Activated T-cell treated with anti-CD3 and anti-CD28 coated beads, Interleukin-2, amount 50 U/mL, for 72 hours (primary cell): ENCODE measurements at places on chromosomes 11 and 22. TPM values are rescaled to one million over a fixed set of nuclear protein-coding genes. Genes with fewer than 3 reads are reported as not detected.

GRCh38 chr11:65895482-65895981, 4.7 kb downstream of the FOSL1 start:
- H3K36me3 ChIP-seq: peaks cover 7% of the 10 kb centered on the region
- H3K4me3 ChIP-seq: peak overlapping the region; percentile 75
- peak overlapping the region; percentile 94 for H3K27ac ChIP-seq
- DNase-seq: no peak

GRCh38 chr11:62020661-62021060, 53.2 kb upstream of the FTH1 start:
- no peak overlapping the region for H3K4me3 ChIP-seq
- H3K27ac ChIP-seq: no peak overlapping the region
- no peak for DNase-seq
- no peaks in the 10 kb centered on the region for H3K27me3 ChIP-seq
- peaks cover 3% of the 10 kb centered on the region for H3K36me3 ChIP-seq

DNA sequence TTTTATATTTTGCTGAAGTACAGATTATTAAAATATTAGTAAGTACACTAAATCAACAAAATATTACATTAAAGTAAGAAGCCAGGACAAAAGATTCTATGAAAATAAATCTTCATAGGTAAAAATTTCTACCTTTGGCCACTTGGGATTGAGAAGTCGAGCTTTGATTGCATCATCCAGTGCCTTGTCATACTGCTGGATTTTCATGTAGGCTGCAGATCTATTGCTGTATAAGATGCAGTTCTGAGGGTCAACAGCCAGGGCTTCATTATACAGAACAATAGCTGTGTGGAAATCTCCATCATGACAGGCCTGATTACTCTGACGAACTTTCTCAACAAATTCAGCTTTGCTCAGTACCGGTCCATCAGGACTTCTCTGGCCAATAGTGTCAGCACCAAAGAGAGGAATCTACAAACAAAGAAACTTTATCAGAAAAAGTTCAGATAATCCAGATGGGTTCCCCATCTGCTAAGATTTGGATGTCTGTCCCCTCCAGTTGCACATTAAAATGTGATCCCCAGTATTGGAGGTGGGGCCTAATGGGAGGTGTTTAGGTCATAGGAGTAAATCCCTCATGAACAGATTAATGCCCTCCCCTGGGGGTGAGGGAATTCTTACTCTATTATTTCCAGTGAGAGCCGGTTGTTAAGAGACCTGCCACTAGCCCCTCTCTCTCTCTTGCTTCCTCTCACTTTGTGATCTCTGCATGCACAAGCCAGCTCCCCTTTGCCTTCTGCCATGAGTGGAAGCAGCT, 50.0 kb downstream of the TTC28 start:
- H3K27me3 ChIP-seq: peaks cover 40% of the 10 kb centered on the region
- no peaks in the 10 kb centered on the region for H3K4me1 ChIP-seq
- no peak overlapping the region for H3K4me3 ChIP-seq
- DNase-seq: no peak
- no peaks in the 10 kb centered on the region for H3K36me3 ChIP-seq

DNA sequence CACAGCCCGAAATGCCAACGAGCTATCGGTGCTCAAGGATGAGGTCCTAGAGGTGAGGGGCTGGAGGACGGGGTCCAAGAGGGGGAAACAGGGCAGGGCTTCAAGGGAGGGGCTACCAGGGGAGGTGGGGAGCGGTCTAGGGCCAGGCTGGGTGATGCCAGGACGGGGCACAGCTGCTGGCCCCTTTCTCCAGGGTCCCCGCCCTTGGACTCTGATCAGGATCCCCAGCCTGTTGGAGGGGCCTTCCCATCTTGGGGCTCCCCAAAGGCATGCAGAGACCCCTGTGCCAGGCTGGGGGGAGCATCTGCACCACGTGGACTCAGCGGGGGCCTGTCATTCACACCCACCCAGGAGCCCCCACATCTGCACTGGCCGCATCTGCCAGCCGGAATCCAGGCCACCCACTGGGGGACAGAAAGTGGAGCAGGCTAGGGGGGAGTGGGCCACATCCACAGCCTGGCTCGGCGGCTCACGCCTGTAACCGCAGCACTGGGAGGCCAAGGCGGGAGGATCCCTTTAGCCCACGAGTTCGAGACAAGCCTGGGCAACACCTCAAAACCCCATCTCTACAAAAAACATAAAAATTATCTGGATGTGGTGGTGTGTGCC, 18.9 kb downstream of the EPS8L2 start:
- peaks cover 2% of the 10 kb centered on the region for H3K36me3 ChIP-seq
- H3K27me3 ChIP-seq: peaks cover 16% of the 10 kb centered on the region
- DNase-seq: no peak
- H3K4me3 ChIP-seq: peak overlapping the region; percentile 81

GRCh38 chr22:21447694-21448402, 19.3 kb upstream of the TMEM191C start:
- DNase-seq: no peak
- H3K36me3 ChIP-seq: no peaks in the 10 kb centered on the region
- no peaks in the 10 kb centered on the region for H3K27me3 ChIP-seq

- H3K4me1 ChIP-seq: no peaks in the 10 kb centered on the region
- H3K4me3 ChIP-seq: no peak overlapping the region
- DNase-seq: no peak
- no peaks in the 10 kb centered on the region for H3K36me3 ChIP-seq
Measured at GRCh38 chr11:86499723-86500129, 125.0 kb downstream of the CCDC81 start.

- no peaks in the 10 kb centered on the region for H3K27me3 ChIP-seq
- peaks cover 33% of the 10 kb centered on the region for H3K4me1 ChIP-seq
- H3K36me3 ChIP-seq: no peaks in the 10 kb centered on the region
- peak within 1 kb of the TSS; percentile 96 for H3K4me3 ChIP-seq
Measured at GRCh38 chr11:3807909-3808860, at the start of gene PGAP2. TSS of gene PGAP2 (plus strand) at chr11:3808560. CDS start at chr11:3811260, 2,700 bp downstream.

GRCh38 chr11:60195923-60196368, 13.1 kb upstream of the MS4A6A start:
- H3K4me1 ChIP-seq: peaks cover 20% of the 10 kb centered on the region
- DNase-seq: no peak
- H3K27me3 ChIP-seq: peaks cover 19% of the 10 kb centered on the region
- no peak overlapping the region for H3K27ac ChIP-seq
- H3K4me3 ChIP-seq: peak overlapping the region; percentile 23

GRCh38 chr22:46957521-46957920, 195.1 kb downstream of the TBC1D22A start:
- H3K4me3 ChIP-seq: no peak overlapping the region
- DNase-seq: no peak
- no peaks in the 10 kb centered on the region for H3K36me3 ChIP-seq
- H3K27me3 ChIP-seq: no peaks in the 10 kb centered on the region

DNA sequence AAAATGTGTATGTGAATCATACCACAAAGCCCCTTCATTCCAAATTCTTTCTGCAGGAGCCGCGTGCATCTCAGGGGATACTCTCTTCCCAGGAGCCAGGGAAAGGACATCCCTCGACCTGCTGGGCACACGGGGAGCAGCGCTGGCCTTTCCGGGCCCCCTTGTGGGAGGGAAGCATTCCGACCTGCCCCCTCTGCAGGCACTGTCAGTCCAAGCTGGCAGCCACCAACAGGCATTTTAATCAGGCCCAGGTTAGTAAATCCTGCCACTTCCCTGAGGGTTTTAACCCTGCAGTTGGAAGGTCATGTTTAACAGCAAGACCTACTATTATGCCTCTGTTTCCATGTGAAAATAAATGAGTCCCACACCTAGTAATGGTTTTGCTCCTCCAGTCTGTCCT, 391.5 kb downstream of the SHANK2 start:
- H3K4me1 ChIP-seq: no peaks in the 10 kb centered on the region
- no peak overlapping the region for H3K4me3 ChIP-seq
- no peaks in the 10 kb centered on the region for H3K36me3 ChIP-seq

GRCh38 chr11:106879832-106880546, 138.3 kb downstream of the GUCY1A2 start:
- no peak overlapping the region for H3K4me3 ChIP-seq
- no peaks in the 10 kb centered on the region for H3K4me1 ChIP-seq
- DNase-seq: no peak
- no peaks in the 10 kb centered on the region for H3K27me3 ChIP-seq
- H3K36me3 ChIP-seq: no peaks in the 10 kb centered on the region

DNA sequence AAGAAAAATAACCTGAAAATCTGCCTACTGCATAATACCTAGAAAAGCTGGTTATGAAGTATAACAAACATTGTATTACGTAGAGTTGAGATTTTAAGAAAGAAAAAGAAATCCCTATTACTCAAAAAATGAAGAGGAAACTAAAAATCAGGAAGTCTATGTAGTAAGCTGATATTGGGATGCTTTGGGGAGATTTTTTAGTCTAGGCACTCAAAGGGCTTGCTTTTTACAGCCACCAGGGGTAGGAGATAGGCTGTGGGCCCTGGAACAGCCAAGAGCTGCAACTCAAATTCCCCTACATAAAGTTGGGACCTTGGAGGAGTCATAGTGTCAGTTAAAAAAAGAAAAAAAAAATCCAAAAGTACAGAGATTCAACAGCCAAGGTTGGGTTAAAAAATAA, 90.4 kb downstream of the RELT start:
- no peak overlapping the region for H3K4me3 ChIP-seq
- H3K27ac ChIP-seq: no peak overlapping the region
- H3K4me1 ChIP-seq: peaks cover 3% of the 10 kb centered on the region
- DNase-seq: no peak

The OR8U1 gene
- total RNA-seq: not detected

The RIMBP3C gene
- 0.19 TPM for total RNA-seq

The OR5M10 gene
- total RNA-seq: not detected
